ENCODE measurements at places on chromosomes 6 and 20.

DNA sequence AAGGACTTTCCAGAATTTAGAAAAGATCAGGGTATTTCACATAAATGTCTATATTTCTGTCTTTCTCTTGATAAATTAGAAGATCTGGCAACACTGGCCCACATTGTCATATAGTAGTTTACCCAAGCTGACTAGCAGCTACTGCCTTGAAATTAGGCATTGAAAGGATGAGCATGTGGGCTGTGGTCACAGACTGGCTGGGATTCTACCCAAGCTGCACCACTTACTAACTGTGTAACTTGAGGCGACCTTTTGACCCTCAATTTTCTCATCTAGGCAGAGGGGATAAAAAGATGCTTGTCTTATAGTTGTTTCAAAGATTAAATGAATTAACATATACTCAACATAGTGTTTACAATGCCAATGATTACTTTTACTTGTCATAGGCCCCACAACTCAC, 152.7 kb upstream of the BMP2 start:
- no peak for DNase-seq

GRCh38 chr6:39956936-39957335, 22.7 kb upstream of the MOCS1 start:
- no peak for DNase-seq

GRCh38 chr6:20319520-20320357, 81.9 kb upstream of the E2F3 start:
- DNase-seq = no peak

- DNase-seq = no peak
These were observed 425.5 kb downstream of the TBC1D32 start for GRCh38 chr6:120908767-120909166.
